Activated T-cell treated with anti-CD3 and anti-CD28 coated beads, Interleukin-2, amount 50 U/mL, for 72 hours (primary cell): ENCODE measurements at places on chromosomes 2 and 18.

GRCh38 chr2:237865623-237866041 lies 6.2 kb downstream of the RAMP1 start:
- no peak for DNase-seq

- DNase-seq: no peak
Measured at GRCh38 chr2:109400102-109400501, 213.7 kb downstream of the SEPTIN10 start.

GRCh38 chr2:122830157-122830556 lies 1074.7 kb downstream of the TSN start:
- DNase-seq: no peak

DNA sequence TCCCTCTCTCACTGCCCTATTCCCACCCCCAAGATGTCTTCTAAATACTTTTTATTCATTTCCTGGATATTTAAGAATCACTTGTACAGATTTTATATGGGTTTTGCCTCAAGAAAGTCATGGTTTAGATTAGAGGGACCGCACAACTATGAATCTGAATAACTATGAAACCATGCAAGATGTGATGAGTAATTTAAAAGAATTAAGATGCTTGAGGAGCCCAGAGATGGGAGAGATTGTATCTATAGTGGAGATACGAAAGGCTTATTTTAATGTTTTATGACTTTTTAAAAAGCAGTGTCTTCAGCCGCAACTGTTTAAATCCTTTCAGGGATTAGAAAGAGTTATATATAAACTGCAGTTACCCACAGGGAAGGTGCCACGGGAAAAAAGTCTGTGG lies 324.1 kb downstream of the LPIN1 start:
- DNase-seq: no peak

DNA sequence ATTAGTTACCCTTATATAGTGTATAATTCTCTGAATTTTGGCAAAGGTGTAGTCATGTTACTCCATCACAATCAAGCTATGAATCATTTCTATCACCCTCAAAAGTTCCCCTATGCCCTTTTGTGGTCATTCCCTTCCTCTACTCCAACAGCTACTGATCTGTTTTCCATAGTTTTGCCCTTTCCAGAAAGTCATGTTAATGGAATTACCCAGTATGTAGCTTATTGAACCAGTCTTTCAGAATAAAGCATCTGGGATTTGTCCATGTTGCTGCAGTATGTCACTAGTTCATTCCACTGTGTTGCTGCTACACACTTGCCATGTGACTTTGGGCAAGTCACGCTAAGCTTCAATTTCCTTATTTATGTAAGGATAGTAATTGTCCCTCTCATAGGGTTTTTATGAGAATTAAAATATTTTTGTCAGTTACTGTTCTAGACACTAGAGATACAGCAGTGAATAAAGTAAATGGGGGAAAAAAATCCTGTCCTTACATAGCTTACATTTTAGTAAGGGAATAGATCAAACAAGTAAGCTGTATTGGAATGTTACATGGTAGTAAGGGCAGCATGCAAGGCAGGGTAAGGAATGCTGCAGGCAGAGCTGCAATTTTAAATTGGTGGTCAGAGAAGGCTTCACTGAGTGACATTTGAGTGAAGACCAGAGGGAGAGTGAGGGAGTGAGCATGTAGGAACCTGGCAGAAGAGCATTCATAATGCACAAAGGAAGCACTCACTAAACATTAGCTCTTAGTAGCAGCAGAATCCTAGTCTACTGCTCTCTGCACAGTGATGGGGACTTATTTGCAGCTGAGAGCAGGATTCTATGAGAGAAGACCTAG lies 80.3 kb upstream of the TSPYL6 start:
- no peak for DNase-seq

DNA sequence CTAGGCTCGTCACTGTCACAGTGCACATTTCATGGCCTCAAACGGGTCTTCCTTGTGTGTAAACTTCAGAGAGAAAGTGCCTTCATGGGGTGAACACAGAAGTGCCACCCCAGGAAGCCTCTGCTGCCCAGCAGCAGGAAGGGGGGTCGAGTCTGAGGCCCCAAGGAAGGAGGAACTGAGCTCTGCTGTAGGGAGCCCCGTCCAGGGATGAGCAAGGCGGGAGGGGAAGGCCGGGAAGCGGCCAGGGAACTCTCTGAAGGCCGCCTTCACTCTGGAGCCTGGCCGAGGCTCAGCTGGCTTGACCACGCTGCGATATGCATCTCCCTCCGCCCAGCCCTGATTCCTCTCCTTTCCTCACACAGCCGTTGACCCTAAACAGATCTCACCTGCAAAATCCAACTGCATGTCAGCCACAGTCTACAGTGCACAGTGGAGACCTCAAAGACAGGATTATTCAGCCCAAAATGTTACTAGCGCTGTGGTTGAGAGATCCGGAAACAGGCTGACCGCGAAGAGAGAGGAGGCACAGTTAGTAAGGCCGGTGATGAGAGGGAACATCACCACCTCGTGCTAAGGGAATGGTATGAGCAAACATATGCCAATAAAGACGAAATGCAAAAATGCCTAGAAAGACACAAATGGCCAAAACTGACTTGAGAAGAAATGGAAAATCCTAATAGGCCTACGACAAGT lies 34.2 kb upstream of the CTDP1 start:
- no peak for DNase-seq

GRCh38 chr2:222336442-222336841 lies 37.6 kb upstream of the PAX3 start:
- DNase-seq: no peak

GRCh38 chr2:199798831-199799580 lies 52.0 kb downstream of the FTCDNL1 start:
- DNase-seq: no peak

GRCh38 chr18:3604498-3605408 lies 154.8 kb downstream of the TGIF1 start:
- DNase-seq: peak; percentile 57

- no peak for DNase-seq
Measured at GRCh38 chr2:15311201-15311907, 249.8 kb downstream of the NBAS start.

- DNase-seq: no peak
Measured at GRCh38 chr18:74573053-74573452, 24.6 kb upstream of the ZNF407 start.

DNA sequence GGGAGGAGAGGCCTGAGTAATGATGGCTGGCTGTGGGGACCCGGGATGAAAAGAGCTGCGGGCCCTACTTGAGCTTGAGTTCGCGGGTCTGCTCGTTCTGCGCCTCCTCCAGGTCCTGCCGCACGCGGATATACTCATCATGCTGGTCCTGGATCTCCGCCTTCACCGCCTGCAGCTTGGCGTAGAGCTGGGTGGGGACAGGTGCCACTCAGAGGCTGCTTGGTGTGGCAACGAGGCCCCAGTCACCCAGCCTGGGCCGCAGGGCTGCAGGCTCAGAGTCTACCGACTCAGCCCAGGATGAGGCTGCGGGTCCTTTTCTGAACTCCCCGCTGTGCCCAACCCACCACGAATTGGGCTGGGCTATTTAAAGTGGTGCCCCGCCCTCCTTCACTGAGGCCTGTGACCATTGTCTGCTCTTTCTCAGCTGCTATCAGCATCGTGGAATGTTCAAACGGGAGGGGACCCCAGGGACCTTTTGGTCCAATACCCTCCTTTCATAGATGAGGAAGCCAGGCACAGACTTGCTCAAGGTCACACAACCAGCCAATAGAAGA lies 28.0 kb downstream of the KIF3C start:
- no peak for DNase-seq

GRCh38 chr2:6206882-6207281 lies 514.7 kb downstream of the SOX11 start:
- no peak for DNase-seq

GRCh38 chr2:98479959-98480524 lies 35.4 kb downstream of the INPP4A start:
- DNase-seq: peak; percentile 63

GRCh38 chr2:204365811-204366210 lies 179.5 kb upstream of the PARD3B start:
- DNase-seq: no peak

- no peak for DNase-seq
Measured at GRCh38 chr2:154532763-154533162, 165.7 kb upstream of the KCNJ3 start.

DNA sequence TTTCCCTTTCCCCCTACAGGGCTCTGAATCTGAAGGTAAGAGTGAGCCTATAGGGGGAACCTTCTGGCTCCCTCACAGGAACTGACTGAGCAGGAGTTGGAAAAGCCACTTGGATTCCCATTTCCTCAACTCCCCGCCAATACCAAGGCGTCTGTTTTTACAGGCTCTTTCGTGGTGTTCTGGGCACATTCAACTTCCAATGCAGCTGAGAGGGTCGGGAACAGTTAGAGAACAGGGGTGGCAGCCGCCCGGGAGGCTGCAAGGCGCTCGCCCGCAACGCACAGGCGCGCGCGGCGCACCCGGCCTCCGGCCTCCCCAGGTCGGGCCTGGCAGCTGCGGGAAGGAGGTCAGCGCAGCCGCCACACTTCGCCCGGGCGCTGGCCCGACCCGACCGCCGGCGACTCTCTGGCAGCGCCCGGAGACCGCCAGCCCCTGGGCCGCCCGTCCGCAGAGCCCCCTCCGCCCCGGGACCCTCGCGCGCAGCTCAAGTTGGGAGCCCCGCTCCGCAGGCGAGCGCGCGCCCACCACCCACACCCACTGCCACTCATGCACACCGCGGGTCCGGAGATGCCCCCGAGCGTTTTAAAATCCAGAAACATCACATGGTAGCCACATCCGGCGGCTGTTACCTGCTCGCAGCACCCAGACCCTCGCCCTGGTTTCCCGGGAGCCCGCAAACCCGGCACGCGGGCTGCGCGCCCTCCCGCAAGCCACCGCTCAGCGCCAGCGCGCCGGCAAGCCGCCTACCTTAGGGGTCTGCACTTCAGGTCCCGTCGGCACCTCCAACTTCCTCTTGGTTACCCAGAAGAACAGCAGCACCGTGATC lies 816 bp downstream of the GALNT14 start:
- DNase-seq: peak; percentile 8

- DNase-seq: no peak
Measured at GRCh38 chr2:136217996-136218395, 100.0 kb upstream of the CXCR4 start.

DNA sequence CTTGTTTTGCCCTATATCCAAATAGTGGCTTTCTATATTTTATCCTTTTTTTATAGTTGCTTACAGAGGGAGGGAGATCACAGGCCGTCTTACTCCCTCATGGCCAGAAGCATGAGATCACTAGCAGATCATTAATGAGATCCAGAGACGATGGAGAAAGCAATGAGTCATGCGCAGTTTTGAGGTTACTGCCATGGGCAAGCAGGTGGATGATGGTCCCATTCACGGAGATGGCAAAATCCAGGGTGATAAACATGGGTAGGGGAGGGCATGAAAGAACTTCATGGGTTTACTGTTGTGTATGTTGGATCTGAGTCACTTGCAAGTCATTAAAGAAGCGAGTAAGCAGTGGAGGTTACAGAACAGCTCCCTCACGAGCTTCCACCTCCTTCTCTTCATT lies 60.4 kb downstream of the C18orf63 start:
- peak; percentile 6 for DNase-seq

DNA sequence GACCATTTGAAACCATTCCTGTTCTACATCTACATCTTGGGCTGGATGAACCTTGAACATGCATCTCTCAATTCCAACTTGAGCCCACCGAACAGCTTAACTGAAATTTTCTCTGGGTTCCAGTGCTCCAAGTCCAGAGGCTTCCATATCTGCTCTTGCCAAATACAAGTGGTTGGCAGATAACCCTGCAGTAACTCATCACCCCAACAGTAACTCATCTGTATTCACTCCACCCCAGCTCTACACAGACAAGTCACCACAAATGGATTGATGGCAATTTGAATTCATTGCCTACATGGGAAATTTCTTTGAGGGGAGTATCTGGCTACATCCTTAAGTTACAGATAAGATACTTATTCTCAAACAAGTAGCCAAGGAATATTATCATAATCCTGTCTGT lies 502.4 kb upstream of the TNP1 start:
- no peak for DNase-seq

DNA sequence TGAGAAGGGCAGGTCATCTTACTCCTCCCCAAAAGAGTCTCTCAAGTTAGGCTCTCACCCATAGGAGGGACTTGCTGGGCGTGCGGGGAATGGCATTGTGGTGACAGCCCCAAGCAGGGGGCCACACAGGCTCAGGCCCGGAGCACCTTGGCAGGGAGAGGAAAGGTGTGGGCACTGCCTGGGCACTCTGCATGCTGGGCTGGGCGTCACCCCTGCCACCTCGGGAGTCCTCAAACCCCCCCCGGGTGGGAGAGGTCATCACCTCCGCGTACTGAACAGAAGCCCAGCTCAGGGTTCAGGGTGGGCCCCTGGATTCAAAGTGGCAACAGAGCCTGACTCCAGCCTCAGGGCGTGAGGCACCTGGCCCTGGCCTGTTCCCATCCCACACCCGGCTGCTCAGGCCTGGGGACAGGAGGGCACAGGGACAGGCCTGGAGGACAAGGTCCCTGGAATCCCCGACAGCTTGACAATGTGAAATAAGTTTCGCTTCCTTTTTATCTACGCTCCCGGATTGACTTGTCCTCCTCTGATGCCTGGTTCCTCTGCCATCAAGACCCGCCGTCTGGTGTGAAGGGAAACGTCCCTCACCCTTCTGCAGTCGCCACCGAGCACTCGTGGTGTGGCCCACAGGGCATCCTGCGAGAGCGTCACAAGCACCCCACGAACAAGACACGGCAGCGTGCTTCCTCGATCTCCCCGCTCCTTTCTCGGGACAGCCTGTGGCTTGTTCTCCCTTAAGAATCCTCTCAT lies 97.8 kb downstream of the HDAC4 start:
- no peak for DNase-seq

DNA sequence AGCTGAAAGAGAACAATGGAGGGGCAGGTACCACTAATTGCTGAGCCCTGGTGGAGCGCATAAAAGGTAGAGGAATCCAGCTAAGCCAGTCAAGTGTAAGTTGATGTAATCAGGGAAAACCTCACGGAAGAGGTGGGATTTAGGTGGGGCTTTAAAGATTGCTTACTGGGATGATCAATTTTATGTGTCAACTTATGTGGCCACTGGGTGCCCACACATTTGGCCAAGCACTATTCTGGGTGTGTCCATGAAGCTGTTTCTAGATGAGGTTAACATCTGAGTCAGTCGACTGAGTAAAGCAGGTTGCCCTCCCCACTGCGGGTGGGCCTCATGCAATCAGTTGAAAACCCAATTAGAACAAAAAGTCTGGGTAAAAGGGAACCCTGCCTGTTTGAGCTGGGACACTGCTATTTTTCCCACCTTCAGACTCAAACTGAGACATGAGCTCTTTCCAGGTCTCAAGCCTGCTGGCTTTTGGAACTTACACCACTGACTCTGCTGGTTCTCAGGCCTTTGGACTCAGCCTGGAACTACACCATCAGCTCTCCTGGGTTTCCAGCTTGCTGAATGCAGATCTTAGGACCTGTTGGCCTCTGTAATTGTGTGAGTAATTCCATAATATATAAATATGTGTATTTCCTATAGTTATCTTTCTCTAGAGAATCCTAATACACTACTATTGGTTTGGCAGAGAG lies 67.3 kb downstream of the MYO5B start:
- no peak for DNase-seq

- DNase-seq: no peak
Measured at GRCh38 chr2:6828299-6828584, 37.5 kb downstream of the CMPK2 start.

DNA sequence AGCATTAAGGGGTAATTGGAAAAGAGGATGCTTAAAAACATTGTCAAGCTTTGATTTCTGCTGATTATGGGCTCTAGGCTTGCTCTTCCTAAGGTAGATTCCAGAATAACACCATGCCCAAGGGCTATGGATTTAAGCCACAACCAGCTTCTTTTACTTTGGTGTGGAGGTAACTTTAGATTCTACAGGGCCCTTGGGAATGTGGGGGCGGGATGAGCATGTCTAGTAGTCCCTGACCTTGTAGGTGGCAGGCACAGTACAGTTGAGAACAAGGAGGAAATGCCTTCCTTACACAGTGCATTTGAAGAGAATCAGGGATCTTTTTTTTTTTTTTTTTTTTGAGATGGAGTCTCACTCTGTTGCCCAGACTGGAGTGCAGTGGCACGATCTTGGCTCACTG lies 364.2 kb downstream of the NYAP2 start:
- no peak for DNase-seq
